ENCODE measurements at places on chromosomes 16 and 17. TPM values are rescaled to one million over a fixed set of nuclear protein-coding genes. Genes with fewer than 3 reads are reported as not detected.

Gene MFAP4
- total RNA-seq: 54.5 TPM

Gene TRIM47
- 11.9 TPM for total RNA-seq

Gene BAHCC1
- total RNA-seq: 56.2 TPM

Gene TP53TG3F
- not detected for total RNA-seq

DNA sequence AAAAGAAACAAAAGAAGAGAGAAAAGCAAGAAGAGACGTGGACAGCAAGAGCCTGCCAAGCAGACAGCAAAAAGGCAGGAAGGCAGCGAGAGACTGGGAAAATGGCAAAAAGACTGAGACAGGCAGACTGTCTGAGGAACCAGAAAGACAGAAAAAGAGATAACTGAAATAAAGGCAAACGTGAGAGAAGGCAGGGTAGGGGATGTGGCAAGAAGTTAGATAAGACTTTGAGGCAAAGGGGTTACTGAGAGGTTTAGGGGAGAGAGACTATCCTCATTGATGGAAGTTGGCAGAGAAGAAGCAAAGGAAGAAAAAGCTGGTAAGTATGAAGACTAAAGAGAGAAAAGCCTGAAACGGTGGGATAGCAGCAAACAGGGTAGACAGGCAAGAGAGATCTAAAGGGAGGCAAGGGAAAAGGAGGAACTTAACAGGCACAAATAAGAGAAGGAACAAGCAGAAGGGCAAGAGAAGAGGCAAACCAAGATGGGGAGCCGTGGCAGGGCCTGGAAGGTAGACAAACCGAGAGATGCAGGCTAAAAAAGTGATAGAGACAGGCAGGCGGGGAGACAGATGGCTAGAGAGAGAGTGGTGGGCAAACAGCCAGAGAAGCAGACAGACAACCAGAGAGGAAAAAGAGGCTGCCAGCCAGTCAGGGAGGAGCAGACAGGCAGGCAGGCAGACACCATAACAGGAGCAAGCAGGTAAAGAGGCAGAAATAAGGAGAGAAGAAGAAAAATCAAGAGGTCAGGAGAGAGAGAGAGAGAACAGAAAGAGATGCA lies 7.1 kb upstream of the CHD3 start:
- peaks cover 33% of the 10 kb centered on the region for H3K4me1 ChIP-seq
- DNase-seq: no peak
- peaks cover 41% of the 10 kb centered on the region for H3K36me3 ChIP-seq
- no peak overlapping the region for H3K4me3 ChIP-seq
- peak overlapping the region; percentile 98 for H3K27ac ChIP-seq
- no peaks in the 10 kb centered on the region for H3K27me3 ChIP-seq

- no peak overlapping the region for H3K4me3 ChIP-seq
- no peak overlapping the region for H3K27ac ChIP-seq
- DNase-seq: no peak
Observed at GRCh38 chr17:7992516-7992915, 9.9 kb upstream of the GUCY2D start.

DNA sequence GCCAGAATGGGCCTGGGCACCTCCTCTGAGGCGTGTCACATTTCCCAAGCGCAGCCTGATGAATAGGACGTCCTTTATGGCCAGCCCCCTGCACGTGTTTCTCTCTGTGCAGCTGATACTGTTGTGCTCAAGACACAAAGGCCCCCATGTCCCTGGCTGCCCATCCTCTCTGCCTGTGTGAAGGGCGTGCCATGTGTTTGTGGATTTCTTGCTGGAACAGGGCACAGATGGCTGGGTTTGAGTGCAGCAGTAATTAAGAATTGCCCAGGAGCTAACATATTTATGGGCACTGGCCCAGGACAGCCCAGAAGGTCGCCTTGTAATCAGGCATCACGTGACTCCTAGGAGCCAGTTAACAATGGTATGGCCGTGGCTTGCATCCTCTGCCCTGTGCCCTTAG lies 181.1 kb downstream of the CCDC182 start:
- no peaks in the 10 kb centered on the region for H3K4me1 ChIP-seq
- no peaks in the 10 kb centered on the region for H3K36me3 ChIP-seq
- H3K27me3 ChIP-seq: no peaks in the 10 kb centered on the region
- H3K4me3 ChIP-seq: no peak overlapping the region

DNA sequence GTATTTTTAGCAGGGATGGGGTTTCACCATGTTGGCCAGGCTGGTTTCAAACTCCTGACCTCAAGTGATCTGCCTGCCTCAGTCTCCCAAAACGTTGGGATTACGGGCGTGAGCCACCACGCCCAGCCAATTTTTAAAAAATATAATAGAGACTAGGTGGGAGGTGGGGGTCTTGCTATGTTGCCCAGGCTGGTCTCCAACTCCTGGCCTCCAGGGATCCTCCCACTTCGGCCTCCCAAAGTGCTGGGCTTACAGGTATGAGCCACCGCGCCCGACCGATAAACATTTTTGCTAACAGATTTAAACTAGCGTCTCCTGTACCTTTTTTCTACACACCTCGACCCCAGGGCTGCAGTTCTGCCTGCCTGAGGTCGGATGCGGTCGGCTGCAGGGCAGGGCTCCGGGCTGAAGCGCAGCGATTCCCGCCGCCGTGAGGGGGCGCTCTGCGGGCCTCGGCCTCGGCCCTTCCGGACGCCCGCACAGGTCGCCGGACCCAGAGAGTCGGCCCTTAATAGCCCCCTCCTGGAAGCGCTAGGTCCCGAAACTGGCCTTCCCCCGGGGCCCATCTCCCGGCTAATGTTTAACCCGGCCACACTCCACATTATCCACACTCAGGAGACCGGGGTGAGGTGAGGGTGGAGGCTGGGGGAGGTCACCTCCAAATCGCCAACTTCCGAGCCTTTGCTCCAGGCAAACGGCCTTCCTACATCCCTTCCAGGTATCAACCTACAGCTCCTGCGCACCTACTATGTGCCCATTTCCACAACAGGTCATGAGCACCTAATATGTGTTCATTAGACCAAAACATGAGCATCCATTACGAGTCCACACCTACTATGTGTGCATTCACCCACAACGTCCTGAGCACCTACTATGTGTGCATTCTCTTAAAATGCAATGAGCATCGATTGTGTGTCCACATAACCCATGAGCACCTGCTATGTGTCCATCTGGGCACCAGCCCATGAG lies 2.0 kb upstream of the GLIS2 start:
- no peak overlapping the region for H3K4me3 ChIP-seq
- peak; percentile 72 for DNase-seq
- H3K27me3 ChIP-seq: peaks cover 35% of the 10 kb centered on the region
- H3K4me1 ChIP-seq: peaks cover 58% of the 10 kb centered on the region

DNA sequence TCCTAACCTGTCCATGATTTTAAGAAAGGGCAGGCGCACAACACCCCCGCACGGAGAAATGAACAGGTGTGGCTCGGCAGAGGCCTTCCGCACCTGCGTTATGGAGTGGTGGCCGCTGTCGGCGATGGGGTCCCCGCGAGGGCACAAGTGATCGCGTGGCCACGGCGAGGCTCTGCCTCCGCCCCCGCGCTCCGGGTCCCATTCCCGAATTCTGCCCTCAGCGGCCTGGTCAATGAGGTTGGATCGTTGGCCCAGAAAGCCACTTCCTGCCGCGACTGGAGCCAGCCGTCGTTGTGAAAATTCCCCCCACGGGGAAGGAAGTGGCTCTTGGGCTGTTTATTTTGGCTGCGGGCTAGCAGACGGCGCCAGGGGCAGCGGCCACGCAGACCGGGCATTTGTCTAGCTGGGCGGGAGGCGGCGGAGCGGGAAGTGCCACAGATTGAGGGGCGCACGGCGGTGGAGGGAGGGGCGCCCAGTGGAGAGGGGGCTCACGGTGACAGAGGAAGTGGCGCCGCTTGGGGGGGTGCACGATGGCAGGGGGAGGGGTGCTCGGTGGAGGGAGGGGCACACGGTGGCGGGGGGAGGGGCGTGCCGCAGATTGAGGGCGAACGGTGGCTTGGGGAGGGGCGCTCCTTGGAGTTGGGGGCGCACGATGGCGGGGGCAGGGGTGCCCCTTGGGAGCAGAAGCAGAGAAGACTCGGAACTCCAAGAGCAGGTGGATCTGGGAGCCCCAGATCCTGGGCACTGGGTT lies 25.0 kb downstream of the MRC2 start:
- H3K4me3 ChIP-seq: peak overlapping the region; percentile 54
- H3K36me3 ChIP-seq: no peaks in the 10 kb centered on the region
- H3K4me1 ChIP-seq: peaks cover 45% of the 10 kb centered on the region
- H3K27me3 ChIP-seq: no peaks in the 10 kb centered on the region
- peak; percentile 81 for DNase-seq

DNA sequence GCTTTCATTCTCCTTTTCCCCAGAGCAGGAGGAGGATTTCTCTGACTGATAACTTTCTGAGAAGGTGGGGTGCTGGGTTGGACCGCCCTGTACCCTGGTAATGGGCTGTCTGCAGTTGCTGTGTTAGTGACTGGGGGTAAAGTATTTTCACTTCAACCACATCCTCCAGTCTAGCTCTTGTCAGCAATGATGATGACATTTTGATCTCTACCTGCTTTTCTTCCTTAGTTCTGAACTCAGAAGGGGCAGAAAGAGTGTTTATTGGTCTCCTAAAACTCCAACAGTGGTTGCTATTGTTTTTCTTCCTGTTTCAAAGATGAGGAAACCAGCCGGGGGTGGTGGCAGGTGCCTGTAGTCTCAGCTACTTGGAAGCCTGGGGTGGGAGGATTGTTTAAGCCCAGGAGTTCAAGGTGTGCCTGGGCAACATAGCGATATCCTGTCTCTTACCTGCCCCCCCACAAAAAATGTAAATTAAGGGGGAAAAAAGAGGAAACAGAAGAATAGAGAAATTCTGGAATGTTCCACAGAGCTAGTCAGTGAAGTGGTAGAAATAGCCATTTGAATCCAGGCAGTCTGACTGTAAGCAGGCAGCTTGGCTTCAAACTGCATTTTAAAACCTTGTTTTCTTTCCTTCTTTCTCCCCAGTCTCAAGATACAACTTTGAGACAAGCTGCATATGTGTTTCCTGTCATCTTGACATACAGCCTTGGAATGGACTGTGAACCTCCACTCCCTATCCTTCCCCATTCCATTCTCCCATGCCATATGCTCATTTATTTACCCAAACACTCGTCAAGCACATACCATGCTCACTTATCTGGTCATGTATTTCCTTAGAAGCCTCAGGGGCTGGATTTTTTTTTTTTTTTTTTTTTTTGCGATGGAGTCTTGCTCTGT lies 3.3 kb upstream of the N4BP1 start:
- peak; percentile 25 for DNase-seq
- peak overlapping the region; percentile 65 for H3K27ac ChIP-seq
- H3K4me1 ChIP-seq: peaks cover 9% of the 10 kb centered on the region
- no peak overlapping the region for H3K4me3 ChIP-seq

- peaks cover 51% of the 10 kb centered on the region for H3K27me3 ChIP-seq
- no peaks in the 10 kb centered on the region for H3K36me3 ChIP-seq
- no peak overlapping the region for H3K27ac ChIP-seq
- H3K4me1 ChIP-seq: peaks cover 1% of the 10 kb centered on the region
Observed at GRCh38 chr16:31016018-31016417, 5.6 kb upstream of the STX1B start.

DNA sequence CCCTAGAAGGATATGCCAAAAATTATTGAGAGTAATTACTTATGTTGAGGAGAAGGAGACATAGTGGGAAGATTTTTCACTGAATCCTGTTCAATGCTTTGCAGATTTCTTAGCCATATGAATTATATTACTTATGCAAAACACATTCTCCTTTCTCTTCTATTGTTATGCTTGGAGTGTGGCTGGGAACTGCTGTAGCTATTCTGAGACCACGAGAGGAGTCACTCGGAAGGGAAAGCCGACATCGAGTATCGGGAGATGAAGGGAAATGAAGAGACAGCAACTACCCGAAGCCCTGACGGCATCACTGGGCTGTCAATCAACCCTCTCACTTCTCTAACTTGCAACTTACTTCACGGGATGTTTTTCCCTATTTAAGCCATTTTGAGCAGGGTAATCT lies 39.6 kb downstream of the STX8 start:
- no peak overlapping the region for H3K27ac ChIP-seq
- no peaks in the 10 kb centered on the region for H3K27me3 ChIP-seq
- peaks cover 12% of the 10 kb centered on the region for H3K4me1 ChIP-seq

DNA sequence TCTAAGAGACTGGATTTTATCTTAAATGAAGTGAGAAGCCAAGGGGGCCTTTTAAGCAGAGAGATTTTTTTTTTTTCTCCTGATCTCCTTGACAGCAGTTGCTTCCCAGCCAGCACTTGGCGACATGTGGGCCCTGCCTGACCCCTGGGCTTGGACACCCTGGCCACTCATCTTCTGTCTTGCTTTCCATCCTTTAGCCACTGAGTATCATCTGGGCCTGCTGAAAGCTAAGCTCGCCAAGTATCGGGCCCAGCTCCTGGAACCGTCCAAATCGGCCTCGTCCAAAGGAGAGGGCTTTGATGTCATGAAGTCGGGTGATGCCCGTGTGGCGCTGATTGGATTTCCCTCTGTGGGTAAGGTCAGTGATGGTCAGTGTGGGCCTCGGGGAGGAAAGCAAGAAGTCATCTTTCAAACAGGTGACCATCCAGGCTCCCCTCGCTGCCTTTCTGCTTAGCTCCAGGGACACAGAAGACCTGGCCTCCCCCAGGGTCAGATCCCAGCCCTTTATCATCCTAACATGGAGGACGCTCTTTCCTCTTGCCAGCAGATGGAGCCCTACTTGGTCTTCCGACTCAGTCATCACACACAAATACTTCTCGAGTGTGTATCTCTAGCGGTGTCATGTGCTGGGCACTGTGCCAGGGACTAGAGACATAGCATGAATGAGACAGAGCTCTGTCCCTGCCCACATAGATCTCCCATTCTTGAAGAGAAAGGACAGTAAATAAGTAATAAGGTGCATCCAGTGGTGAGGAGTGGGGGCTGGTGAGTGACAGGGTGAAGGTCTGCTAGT lies 6.1 kb downstream of the DRG2 start:
- peaks cover 77% of the 10 kb centered on the region for H3K36me3 ChIP-seq
- peak; percentile 51 for DNase-seq
- H3K4me1 ChIP-seq: peaks cover 3% of the 10 kb centered on the region
- H3K4me3 ChIP-seq: no peak overlapping the region
